CD8-positive, alpha-beta memory T cell (primary cell): ENCODE measurements at places on chromosomes 11 and 22. TPM values are rescaled to one million over a fixed set of nuclear protein-coding genes. Genes with fewer than 3 reads are reported as not detected.

- H3K36me3 ChIP-seq, result peaks cover 40% of the 10 kb centered on the region
- no peak overlapping the region for H3K4me3 ChIP-seq
- no peaks in the 10 kb centered on the region for H3K27me3 ChIP-seq
- peaks cover 29% of the 10 kb centered on the region for H3K4me1 ChIP-seq
- no peak for DNase-seq
Measured at GRCh38 chr11:121494355-121495099, 41.8 kb upstream of the SORL1-AS1 start.

- no peak for DNase-seq
- H3K4me1 ChIP-seq, result no peaks in the 10 kb centered on the region
- H3K27me3 ChIP-seq, result no peaks in the 10 kb centered on the region
- H3K27ac ChIP-seq, result no peak overlapping the region
- no peaks in the 10 kb centered on the region for H3K36me3 ChIP-seq
Measured at GRCh38 chr11:30412509-30412908, 89.6 kb downstream of the ARL14EP start.

GRCh38 chr11:28618416-28618815, 510.2 kb downstream of the METTL15 start:
- H3K27me3 ChIP-seq, result no peaks in the 10 kb centered on the region
- DNase-seq, result no peak
- no peaks in the 10 kb centered on the region for H3K4me1 ChIP-seq
- H3K27ac ChIP-seq, result no peak overlapping the region
- H3K36me3 ChIP-seq, result no peaks in the 10 kb centered on the region

DNA sequence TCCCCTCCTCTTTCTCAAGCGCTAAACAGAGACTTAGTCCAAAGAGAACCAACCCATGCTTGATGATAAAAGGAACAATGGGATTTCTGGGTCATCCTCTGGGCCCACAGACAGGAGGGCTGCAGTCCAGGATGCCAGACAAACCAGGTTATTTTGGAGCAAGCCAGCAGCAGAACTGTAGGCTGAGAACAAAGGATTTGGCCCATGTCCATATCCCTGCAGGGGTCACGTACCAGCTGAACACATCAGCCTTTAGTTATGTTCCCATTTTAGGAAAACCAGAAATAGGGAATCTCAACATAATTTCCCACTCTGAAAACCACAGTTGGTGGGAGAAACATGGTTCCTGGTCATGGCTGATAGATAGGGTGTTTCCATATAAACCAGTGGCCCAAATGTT, 533.6 kb upstream of the CADM1 start:
- H3K27ac ChIP-seq, result no peak overlapping the region
- no peak for DNase-seq
- H3K27me3 ChIP-seq, result no peaks in the 10 kb centered on the region
- H3K4me1 ChIP-seq, result no peaks in the 10 kb centered on the region
- no peaks in the 10 kb centered on the region for H3K36me3 ChIP-seq

DNA sequence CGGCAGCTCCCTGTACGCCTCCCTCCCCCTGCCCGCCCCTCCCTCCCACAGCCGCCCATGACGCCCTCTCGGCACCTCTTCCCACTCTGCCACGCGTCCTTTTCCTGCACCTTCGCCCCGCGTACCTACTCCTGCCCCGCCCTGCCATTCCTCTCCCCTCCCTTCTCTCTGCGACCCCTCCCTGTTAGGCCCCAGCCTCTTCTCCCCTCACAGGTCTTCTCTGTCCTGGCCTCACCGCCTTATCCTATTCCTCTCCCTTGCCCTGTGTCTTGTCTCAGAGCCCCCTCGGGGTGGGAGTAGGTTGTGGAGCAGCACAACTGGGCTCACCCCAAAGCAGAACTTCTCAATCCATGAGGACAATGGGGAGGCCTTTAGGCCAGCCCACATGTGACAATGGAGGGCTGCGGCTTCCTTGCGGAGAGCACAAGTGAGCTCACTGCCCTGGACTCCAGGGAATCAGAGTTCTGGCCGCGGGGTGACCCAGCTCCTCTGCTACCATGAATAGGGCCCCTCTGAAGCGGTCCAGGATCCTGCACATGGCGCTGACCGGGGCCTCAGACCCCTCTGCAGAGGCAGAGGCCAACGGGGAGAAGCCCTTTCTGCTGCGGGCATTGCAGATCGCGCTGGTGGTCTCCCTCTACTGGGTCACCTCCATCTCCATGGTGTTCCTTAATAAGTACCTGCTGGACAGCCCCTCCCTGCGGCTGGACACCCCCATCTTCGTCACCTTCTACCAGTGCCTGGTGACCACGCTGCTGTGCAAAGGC, 539 bp downstream of the SLC35C1 start:
- H3K27me3 ChIP-seq, result no peaks in the 10 kb centered on the region
- H3K36me3 ChIP-seq, result no peaks in the 10 kb centered on the region
- H3K27ac ChIP-seq, result peak overlapping the region; percentile 74

DNA sequence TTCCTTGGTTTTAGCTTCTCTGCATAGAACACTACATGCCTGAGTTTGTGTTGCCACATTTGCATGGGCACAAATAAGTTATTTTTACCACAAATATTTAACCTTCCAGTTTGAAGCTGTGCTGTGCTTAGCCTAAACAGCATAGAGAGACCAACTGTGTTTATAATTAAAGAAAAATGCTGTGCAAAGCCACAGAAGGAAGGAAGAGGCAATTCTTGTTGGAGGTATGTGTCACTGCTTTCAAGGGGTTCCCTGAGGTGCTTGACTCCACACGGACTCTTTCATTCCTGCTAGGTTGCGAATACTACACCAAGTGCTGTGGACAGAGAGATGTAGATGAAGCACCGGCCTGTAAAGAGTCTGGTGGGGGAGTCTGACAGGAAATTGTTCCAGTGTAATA, 47.6 kb upstream of the OLFML1 start:
- H3K4me3 ChIP-seq, result no peak overlapping the region
- H3K27me3 ChIP-seq, result no peaks in the 10 kb centered on the region
- no peak overlapping the region for H3K27ac ChIP-seq
- peaks cover 12% of the 10 kb centered on the region for H3K4me1 ChIP-seq
- DNase-seq, result no peak

DNA sequence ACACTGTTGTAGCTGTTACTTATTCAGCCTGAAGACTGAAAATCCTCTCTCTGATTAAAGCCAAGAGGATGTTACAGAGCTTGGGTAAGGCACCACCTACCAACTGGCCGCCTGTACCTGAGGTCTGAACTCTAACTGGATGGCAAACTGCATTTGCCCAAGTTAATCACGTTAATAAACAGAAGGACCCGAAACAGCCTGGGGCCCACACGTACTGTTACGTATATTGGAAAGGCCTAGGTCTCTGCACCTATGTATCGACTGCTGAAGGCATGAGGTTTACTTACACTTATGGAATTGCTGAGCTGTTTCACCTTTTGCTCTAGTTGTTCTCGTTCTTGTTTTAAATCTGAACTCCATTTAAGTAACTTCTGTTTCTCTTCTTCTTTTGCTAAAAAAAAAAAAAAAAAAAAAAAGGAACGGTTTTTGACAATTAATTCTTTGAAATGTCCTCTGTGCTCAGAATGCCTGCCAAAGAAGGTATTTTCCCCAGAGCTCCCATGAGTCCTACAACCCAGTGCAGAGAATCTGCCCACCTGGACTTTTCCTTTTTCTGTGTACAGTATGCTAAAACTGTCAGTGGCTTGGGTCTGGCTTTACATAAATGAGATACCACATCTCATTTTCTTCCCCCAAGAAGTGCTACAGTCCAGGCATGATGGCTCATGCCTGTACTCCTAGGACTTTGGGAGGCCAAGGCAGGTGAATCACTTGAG, 13.1 kb downstream of the LARGE2 start:
- DNase-seq, result no peak
- peaks cover 36% of the 10 kb centered on the region for H3K36me3 ChIP-seq
- H3K27ac ChIP-seq, result no peak overlapping the region
- no peak overlapping the region for H3K4me3 ChIP-seq
- H3K27me3 ChIP-seq, result no peaks in the 10 kb centered on the region

- no peak overlapping the region for H3K27ac ChIP-seq
- no peaks in the 10 kb centered on the region for H3K27me3 ChIP-seq
- H3K4me1 ChIP-seq, result peaks cover 7% of the 10 kb centered on the region
- no peaks in the 10 kb centered on the region for H3K36me3 ChIP-seq
- H3K4me3 ChIP-seq, result no peak overlapping the region
Measured at GRCh38 chr11:104653407-104653806, 244.9 kb downstream of the CASP12 start.

- H3K27me3 ChIP-seq, result no peaks in the 10 kb centered on the region
- DNase-seq, result peak; percentile 27
- H3K36me3 ChIP-seq, result no peaks in the 10 kb centered on the region
- H3K4me3 ChIP-seq, result no peak overlapping the region
- H3K27ac ChIP-seq, result no peak overlapping the region
- H3K4me1 ChIP-seq, result peaks cover 10% of the 10 kb centered on the region
Measured at GRCh38 chr11:2701898-2702434, 2.2 kb upstream of the KCNQ1OT1 start.

The RFPL2 gene
- total RNA-seq, result not detected

The FOLR2 gene
- total RNA-seq, result not detected

The ZNF408 gene
- 13.2 TPM for total RNA-seq

The MMP8 gene
- total RNA-seq, result not detected

The RPS3 gene
- 3,935 TPM for total RNA-seq

The P4HA3 gene
- total RNA-seq, result not detected
